Posterior cingulate gyrus (tissue), 11 donors: ENCODE measurements at places on chromosomes 1 and 21.

GRCh38 chr1:228311091-228311490, 95.5 kb downstream of the TRIM11 start:
- DNase-seq: no peak

DNA sequence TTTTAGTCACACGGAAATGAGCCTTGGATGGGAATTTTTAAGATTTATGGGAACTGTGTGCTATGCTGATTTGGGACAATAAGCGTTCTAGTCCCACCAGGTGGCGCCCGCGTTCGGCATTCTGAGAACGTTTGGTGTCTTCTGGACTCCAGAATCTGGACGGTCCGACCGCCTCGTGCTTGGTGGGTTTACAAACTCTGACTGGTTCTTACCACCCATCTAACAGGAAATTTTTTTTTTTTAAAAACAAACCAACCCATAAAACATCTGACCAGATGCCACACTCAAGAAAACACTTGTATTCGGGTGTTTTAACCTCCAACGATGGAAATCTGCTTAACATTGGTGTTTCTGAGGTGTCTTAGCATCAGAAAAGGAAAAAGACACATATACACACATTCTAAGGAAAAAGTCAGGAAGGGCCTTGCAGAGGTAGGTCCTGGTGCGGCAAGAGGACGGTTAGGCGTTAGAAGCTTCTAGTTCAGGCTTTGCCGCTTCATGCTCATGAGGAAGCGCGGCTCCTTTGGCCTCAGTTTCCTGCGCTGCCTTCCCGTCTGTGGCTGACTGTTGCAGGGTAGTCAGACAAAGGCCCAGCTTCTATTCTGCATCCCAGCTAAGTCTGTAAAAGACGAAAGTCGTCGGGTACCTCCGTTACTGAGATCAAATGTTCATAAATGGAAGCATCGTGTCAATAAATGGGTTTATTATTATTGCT, 814 bp upstream of the DYRK3 start:
- DNase-seq: peak; percentile 80

DNA sequence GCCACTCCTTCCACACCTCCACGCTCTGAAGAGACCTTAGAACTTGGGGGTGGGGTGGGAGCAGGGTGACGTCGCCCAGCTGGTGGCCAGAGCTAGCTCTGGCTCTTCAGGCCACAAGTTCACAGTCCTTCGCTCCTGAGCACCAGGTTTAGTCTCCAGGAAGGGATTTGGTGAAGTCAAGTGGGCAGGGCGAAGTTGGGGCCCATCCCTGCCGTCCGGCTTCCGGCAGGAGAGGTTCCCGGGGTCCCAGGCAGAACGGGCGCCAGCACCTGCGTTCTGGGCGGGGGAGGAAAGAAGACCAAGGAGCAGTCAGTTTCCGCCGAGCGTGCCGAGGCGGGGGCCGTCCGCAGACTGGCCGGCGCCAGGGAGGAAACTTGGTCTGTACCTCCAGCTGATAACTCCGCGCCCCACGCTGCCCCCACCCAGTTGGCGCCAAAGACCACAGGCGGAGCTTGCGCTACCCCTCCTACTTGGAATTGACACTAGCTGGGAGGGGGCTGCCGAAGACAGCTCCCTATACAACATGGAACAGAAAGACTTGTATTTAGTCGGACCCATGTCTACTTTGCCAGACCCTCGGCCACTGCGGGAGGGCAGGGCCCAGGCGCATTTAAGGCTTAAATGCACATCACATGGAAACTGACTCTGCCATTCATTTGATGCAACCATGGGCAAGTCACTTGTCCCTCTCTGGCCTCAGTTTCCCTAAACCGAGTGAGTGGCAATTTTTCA, 995 bp downstream of the ID3 start:
- DNase-seq: peak; percentile 85

DNA sequence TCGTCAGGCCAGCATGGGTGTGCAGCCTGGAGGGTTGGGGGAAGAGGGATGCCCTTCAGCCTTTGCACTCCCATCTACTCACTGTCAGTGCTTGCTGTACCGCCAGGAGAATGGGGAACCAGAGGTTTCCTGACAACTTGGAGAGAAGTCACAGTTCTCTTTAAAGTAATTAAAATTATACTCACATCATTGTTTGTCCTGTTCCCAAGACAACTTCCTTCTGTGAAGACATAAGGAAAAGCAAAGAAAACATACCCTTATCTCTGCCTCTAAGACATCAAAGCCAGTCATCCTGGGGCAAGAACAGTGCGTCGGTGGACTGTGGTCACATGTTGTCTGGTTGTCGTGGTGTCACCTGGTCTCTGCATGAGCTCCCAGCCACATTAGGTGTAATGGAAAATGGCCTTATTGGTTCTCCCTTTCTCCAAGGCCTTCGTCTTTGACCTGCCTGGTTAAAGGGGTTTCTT, 17.6 kb downstream of the TRAF5 start:
- no peak for DNase-seq

GRCh38 chr1:214396330-214396729, 115.4 kb downstream of the SMYD2 start:
- DNase-seq: no peak

- DNase-seq: no peak
Observed at GRCh38 chr1:236148470-236148845, 6.1 kb downstream of the GPR137B start.

- DNase-seq: no peak
Observed at GRCh38 chr1:92087542-92087941, 7.4 kb downstream of the BTBD8 start.

- DNase-seq: no peak
Observed at GRCh38 chr1:88060750-88061491, 623.2 kb upstream of the PKN2 start.

GRCh38 chr1:179082333-179082998, 596 bp downstream of the TOR3A start:
- peak; percentile 26 for DNase-seq

DNA sequence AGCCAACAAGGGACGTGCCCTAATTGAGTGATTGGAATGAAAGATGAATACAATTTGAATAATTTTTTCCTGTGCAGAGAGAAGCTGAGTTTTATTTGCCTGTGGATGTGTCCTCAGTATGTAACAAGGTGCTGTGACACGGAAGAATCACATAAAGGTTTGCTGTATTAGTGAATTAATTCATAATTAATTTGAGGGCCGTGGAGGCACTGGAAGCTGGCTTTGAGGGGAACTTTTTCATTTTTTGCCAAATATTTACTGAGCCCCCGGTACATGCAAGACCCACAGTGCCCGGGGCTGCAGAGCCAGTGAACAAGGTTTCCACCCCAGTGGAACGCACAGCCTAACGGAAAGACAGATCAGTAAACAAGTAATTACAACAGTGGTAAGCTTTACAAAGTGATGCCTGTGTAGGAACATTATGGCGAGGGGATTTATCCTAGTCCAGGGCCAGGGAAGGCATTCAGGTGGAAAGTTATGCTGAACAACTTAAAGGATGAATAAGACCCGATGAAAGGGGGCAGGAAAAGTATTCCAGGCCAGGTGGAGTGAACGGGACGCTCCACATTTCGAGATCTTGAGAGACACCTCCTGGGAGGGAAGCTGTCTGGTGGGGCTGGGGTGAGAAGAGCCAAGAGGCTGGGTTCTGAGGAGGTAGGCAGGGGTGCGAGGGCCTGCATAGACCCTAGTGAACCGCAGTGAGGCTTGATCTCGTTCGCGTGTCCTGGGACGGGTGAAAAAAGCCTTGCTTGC, 773 bp upstream of the RCC2 start:
- no peak for DNase-seq

DNA sequence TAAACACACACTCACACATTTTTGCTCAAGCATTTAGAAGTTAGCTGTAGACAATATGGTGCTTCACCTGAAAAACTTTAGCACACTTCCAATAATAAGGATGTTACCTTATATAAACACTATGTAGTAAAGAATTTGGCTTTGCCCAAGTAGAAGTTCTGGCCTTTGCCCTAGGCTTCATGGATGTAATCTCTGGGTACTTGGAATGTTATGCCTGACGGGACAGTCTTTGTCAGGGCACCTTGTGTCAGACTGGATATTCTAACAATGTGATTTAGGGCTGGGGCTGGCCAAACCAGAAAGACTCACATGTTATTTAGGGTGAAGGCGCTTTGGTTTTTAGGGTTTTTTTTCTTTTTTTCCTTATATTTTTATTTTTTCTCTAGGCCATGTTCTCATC, 34.8 kb upstream of the TRIM33 start:
- no peak for DNase-seq

DNA sequence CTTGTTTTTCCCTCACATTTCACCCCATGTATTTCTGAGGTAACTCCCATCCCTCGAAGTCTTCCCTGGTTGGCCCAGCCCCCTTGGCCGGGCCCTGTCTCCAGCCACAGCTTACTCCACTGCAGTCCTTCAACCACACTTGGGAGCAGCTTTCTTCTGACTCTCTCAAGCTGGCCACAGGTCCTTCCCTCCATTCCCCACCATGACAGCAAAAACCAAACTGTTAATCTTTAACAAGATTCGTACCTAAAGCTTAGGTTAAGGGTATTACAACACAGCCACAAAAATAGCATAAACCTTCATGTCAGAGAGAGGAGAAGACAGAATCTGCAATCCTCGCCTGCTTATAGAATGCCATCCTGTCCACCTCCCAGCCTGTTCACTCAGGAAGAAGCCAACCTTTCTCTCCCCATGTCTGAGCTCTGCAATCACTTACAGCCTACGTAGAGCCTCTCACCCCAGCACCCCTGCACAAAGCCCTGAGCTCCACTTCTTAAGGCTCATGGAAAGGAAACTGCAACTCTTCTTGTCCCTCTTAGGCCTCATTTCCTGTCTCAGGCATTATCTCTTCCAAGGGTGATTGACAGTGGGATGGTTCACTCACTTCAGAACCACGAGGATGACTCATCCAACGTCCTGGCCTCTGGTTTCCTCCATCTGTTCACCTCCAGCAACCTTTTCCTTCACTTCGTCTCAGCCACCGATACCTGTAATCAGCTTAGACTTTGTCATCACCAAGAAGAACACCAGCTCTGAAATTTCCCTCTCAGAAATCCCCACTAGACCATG, 72.8 kb downstream of the CD2 start:
- DNase-seq: no peak

DNA sequence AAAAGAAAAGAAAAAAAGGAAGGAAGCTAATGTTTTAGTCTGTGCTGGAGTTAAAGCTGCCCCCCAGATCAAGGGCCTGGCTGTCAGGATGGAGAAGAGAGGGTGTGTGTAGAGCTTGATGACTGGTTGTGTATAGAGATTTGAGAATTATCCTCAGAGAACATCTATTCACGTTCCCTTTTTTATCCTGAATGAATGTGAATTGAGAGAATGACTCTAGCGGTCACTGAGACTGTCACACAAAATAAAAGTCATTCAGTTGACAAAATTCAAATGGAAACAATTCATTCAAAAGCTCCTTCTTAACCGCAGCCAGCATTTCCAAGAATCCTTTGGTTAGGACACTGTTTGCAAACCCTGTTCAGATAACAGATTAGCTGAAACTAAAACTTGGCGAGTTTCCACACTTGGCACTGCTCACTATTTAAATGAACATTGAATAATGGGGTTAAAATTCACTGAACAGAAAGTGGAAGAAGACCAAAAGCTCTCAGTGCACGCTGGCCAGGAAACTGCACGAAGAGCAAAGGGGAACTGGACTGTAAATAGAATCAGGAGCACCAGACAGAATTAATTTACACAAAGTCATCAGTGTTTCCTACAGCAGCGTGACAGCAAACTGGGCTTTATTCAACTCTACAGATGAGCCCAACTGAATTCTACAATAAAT, 13.6 kb upstream of the FAM89A start:
- DNase-seq: no peak

DNA sequence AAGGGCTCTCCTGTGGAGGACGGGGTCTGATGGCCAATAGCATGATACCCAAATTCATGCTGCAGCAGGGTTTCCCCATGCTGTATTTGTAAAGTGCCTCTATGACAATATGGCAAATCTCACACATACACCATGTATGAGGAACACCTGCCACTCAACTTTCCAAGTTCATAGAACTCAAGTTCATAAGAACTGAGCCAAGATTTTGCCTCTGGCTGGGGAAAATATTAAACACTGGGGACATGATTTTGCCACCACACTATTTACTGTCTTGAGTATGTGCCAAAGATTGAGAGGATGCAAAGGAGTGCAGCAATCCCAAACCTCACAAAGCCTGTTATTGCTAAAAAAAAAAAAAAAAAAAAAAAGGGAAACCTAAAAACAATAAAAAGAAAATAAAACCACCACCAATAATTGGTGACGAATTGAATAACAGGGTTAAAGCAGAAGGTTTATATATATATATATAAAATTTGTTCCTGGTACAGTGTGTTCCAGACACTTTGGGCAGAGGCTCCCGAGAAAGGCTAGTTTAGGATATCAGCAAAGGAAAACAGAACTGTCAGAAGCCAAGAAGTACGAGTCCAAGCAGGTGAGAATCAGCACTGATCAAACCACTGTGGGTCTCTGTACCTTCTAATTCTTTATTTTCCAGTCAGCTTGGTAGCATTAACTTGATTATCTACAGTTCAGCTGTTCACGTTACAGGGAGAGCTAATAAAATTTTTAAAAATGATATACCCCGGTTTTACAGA, 24.3 kb downstream of the ZBTB21 start:
- DNase-seq: no peak

- DNase-seq: peak; percentile 73
Observed at GRCh38 chr21:44994047-44994694, 54.3 kb downstream of the SLX9 start.

GRCh38 chr1:53860967-53861411, 22.9 kb upstream of the NDC1 start:
- no peak for DNase-seq

DNA sequence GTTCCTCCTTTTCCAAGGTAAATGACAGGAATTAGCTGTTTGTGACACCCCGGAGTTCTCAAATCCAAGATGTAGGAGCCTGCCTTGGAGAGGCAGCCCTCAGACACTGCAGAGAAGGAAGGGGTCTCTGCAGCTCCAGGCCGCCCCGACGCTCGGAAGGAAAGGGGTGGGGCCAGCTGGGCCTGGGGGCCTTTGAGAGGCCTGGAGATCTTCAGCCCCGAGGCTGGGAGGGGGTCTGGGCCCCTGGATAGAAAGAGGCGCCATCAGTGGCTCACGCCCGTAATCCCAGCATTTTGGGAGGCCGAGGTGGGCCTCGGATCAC, 1.1 kb upstream of the TNFRSF18 start:
- no peak for DNase-seq

- DNase-seq: no peak
Observed at GRCh38 chr1:171422511-171422910, 62.8 kb upstream of the PRRC2C start.

DNA sequence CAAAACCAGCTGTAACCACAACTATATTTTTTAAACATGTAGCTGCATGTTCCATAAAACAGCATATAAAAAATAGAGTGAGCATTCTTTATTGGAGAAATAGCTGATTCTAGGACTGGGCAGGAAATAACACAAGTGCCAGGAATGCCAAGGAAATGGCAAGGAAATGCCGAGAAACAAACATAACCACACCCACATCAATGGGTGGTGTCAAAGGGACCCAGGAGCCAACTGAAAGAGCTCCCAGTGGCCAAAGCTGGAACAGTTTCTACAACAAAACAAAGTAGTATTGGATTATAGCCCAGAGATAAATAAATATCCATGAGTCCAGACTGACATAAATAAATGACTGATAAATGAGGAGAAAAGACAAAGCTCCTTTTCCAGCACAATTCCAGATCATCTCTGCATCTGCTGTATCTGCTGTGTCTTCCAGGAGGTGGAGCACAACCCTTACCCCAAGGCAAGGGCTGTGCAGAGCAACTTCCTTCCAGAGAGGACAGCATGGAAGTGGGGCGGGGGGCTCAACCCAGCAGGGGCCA, 28.1 kb downstream of the ADARB1 start:
- no peak for DNase-seq

GRCh38 chr1:244060686-244061085, 9.6 kb downstream of the ZBTB18 start:
- DNase-seq: no peak

- DNase-seq: no peak
Observed at GRCh38 chr1:207904391-207904790, 6.5 kb downstream of the CD34 start.
